ENCODE measurements at places on chromosomes 6 and 20.
A peak's percentile ranks its signal among the peaks of the same experiment; 100 is the strongest.

DNA sequence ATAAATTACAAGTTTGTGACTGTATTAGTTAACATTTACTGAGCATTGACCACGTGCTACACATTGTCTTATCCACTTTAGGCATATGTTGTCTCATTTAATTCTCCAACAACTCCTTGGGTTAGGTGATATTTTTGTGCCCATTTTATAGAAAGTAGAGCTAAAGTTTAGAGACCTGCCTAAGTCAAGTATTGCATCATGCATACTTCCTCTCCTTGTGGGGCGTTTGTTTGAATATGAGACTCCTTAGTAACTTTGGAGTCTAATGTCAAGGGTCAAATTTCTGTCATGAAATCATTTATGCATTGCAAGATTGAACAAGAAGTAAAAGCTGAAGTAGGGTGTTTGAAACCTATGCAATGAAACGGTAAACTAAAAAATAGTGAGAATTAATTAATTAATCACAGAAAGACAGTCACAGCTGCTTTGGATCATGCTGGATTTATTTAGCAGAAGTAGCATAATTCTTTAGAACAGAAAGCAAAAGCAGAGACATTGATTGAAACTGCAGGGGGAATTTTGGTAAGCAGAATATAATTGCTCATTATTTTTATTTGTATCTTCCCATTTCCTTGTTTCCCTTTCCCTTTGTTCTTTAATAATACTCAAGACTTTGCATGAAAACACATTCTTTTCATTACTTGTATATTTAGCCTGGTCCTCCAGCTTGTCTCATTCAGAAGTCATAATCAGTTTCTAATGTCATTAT, 1374.4 kb upstream of the GJE1 start:
- DNase-seq, result no peak

DNA sequence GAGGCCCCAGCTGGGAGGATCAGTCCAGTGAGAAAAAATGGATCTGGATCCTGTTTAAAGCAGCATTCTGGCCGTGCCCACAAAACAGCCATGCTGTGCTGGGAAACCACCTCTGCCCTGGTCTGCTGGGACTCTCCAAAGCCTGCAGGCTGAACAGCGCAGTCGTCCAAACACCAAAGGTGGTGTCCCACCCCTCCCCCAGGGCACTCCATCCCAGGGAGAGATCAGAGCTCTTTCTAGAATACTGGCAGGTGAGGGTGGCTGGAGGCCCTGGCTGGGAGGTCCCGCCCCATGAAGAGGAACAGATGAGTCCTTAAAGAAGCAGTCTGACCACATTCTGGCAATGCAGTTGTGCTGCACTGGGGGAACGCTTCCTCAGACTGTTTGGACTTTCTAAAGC, 84.6 kb downstream of the MRAP2 start:
- DNase-seq, result no peak

DNA sequence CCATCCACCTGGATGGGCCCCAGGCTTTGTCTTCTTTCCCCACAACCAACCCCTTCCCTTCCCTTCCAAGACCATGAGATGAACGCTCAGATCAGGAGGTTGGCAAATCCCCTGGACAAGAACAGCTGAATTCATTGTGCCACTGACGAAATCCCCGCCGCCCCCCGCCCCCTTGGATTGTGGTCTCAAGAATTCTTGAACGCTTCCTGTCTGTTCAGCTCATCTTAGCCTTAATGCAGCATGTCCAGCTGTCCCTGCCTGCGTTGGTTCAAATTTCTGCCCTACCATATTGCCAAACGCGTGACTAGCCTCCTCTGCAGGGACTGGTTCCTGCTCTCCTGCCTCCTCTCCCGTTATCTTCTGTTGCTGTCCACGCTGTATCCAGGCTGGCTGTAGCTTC, 133.2 kb downstream of the CDH4 start:
- DNase-seq, result no peak

GRCh38 chr20:51659491-51660050, 108.6 kb downstream of the ATP9A start:
- DNase-seq, result no peak

DNA sequence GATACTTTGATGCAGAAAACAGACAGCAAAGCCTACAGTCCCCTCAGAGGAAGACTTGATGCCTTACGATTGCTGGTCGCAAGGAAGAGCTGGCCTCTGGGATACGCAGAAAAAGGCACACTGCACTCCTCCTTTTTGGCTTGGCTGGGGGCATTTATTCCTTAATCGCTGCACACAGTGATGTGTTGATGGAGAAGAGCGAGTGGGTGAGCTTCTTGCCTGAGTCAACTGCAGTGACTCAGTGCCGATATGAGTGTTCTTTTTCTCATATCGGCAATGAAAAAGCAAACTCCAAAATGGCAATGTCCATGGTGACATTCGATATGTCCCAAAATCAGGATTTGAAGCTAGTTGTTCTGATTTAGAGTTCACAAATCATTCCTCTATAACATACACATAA, 794.8 kb downstream of the HACE1 start:
- no peak for DNase-seq

- DNase-seq, result no peak
Measured at GRCh38 chr6:128005009-128005408, 104.2 kb upstream of the THEMIS start.

DNA sequence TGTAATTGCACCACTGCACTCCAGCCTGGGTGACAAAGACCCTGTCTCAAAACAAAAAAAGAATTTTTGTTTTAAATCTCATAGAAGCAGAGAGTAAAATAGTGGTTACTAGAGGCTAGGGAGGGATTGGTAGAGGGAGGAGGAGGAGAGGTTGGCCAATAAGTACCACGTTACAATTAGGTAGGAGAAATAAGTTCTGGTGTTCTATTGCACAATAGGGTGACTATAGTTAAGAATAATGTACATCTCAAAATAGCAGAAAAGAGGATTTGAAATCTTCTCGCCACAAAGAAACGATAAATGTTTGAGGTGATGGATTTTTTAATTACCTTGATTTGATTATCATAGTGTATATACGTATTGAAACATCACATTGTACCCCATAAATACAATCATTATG, 27.1 kb upstream of the TOP1 start:
- no peak for DNase-seq

DNA sequence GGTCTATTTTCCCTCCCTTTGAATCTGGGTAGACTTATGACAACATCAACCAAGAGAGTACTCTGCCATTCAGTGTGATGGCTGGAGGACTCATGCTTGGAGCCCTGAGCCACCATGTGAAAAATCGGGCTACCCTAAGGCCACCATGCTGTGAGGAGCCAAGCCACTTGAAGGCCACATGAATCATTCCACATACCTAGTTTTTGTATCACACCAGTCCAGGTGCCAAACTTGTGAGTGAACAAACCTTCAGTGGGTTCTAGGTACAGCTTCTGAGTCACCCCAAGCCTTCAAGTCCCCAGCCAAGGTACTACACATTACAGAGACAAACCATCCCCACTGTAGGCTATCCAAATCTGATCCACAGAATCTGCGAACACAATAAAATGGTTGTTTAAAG, 37.4 kb upstream of the E2F3 start:
- DNase-seq, result no peak

DNA sequence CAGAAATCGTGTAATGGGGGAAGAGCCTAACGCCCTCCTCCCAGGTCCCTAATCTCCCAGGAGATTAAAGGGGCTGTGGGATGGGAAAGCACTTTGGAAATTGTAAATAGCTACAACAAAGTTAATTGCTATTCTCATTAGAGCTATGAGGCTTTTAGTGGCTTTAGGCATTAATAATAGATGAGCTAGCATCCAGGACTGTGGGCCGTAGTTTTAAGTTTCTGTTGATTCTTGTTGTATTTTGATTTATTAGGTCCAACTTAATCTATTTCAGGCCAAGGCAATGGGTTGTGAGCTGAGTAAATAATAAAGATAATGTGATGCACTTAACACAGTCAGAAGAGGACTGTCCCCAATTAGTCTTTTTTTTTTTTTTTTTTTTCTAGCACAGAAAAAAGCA, 67.7 kb downstream of the ANKRD6 start:
- DNase-seq, result no peak

DNA sequence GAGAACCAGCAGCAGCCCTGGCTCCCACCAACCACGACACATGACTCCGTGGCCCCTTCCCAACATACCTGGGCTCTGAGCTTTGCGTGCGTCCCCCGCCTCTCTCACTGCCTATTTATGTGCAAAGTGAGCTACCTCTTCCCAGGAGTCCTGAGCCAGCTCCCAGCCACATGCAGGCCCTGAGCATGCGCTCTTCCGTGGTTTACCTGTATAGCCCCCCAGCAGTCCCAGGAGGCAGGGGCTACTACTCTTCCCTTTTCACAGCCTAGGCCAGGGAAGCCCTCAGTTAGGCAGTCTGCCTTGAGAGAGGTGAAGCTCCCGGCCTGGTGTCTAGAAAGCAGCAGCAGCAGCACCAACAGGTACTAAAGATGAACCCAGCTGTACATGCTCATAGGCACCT, 114.8 kb upstream of the CDYL start:
- DNase-seq, result peak; percentile 52

DNA sequence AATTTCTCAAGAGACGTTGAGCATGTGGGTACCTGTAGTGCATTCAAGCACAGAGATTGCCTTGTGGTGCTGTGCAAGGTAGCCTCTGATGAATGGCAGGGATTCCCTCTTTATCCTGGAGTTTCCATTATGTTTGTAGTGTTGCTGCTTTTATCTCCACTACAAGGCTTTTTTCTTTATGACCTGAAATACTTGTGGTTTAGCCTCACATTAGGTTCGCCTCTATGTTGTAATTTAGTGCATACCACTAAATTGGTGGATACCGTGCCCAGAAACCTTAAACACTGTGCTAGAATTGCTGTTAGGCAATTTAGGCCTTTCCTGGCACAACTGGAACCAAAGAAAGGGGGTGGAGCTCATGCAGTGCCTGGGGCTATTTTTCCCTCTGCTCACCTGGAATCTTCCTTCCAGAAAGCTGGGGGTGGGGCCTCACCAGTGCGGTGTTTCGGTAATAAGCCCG, 76.8 kb downstream of the NCOA7 start:
- DNase-seq, result no peak

DNA sequence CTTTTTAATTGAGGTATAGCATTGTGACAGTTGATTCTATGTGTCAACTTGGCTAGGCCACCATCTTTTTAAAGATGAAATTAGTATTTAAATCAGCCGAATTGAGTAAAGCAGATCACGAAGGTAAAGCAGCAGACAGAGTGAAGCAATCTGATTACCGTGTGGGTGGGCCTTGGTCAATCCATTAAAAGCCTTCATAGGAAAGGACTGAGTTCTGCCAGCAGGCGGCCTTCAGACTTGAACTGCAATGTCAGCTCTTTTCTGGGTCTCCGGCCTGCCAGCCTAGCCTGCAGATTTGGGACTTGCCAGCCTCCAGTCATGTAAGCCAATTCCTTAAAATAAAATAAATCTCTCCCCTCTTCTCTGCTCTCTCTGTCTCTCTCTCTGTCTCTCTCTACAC, 22.4 kb upstream of the TGM2 start:
- DNase-seq, result no peak

GRCh38 chr6:306641-307061, 14.4 kb downstream of the DUSP22 start:
- DNase-seq, result no peak

- DNase-seq, result peak; percentile 76
Measured at GRCh38 chr20:39874049-39874893, 814.8 kb downstream of the MAFB start.

- no peak for DNase-seq
Measured at GRCh38 chr20:62535964-62536363, 60.2 kb upstream of the GATA5 start.

DNA sequence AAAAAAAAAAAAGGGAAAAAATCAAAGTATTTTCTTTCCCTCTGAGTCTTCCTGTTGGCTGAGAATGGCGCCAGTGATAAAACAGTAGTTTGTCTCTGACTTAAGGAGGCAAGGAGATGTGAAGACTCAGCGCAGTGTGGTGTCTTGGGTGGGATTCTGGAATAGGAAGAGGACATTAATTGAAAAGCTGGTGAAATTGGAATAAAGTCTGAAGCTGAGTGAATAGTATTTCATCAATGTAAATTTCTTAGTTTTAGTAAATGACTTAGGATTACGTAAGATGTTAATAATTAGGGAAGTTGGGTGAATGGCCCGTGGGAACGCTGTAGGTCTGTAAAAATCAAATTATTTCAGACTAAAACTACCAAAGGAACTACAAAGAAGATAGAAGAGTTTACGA, 122.8 kb upstream of the ZNF217 start:
- DNase-seq, result no peak

DNA sequence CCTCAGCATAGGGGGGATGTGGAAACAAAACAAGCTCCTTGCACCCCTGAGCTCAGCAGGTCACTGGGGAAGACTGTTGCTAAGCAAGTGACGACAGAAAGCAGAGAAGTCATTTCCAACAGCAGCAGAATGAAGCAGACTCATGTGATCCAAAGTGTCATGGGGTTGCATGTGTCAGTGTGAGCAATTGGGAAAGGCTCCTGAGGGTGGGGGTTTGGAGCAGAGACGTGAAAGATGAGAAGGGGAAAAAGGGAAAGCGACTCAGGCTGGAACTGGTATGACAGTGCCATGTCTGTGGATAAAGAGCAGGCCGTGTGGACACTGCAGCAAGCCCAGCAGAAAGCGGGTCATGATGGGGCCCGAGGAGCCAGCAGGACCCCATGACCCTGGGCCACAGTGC, 363.9 kb downstream of the PREX1 start:
- no peak for DNase-seq

- no peak for DNase-seq
Measured at GRCh38 chr6:31728767-31729514, at the start of gene DDAH2. TSS of gene DDAH2 (minus strand) at chr6:31729299. CDS start at chr6:31729161, 138 bp downstream.

- no peak for DNase-seq
Measured at GRCh38 chr6:161261816-161262215, 12.0 kb downstream of the AGPAT4 start.

DNA sequence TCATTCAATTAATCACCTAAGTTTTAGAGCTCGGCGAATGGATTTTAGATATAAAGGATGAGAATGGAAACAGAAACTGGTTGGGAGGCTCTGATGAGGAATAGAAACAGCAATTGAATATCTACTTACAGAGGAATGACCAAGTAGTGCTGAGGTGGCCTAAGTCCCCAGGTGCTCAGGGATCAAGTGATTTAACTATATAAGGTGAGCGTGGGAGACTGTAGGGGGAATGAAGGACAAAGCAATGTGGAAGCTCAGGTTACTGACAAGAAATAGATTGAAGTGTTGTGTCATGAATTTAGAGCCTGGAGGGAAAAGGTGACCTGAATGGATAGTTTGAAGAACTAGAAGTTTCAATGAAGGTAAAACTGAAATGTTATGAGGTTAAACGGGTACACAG, 495.4 kb upstream of the SOX4 start:
- DNase-seq, result no peak

GRCh38 chr6:8492536-8493133, 57.3 kb upstream of the SLC35B3 start:
- no peak for DNase-seq

DNA sequence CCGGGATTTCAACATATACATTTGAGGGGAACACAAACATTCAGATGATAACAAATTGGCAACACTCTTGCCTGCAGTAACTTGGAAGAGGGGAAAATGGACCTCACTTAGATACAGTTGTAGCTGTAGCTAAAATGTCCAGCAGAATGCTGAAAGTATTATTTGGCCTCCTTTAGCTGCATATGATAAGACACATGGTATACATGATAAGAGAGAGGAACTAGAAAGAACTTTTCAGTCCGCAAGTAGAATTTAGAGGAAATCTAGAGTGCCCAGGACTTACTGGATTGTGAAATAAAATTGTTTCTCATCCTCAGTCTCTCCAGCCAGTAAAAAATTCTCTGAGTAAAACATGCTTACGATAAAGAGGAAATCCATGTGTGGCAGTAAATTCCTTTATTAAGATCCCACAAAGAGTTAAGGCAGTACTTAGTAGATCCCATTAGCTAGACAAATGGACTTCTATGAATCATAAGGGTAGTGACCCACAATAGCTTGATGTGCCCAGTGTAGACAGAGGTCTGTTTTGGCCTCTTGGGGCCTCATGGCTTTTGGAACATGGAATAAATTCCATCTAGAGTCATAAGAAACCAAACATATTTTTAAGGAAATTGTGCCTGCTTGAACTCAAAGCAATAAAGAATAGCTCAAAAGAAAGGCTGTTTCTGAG, 87.9 kb upstream of the RBM24 start:
- DNase-seq, result no peak
